T-helper 17 cell (primary cell): ENCODE measurements at places on chromosomes 13 and 19.
A peak's percentile ranks its signal among the peaks of the same experiment; 100 is the strongest.

DNA sequence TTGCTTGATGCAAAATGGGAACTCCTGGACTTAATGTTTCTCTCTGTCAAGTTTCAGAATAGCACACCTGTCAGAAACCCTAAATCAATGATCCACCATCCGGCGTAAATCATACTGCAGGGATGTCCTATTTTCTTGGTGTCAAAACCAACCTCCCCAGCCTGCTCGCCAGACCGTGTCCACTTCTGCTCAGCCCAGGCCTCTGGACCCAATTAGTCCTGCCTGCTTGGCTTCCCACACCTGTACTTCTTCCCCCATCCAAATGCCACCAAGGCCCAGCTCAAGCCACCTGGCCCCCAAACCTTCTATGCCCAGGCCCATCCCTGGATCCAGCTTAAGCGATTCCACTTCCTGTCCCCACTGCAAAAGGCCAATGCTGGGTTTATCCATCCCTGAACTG lies 25.1 kb upstream of the PEPD start:
- no peak for DNase-seq

- no peak for DNase-seq
These were observed 11.9 kb downstream of the BCAT2 start for GRCh38 chr19:48798937-48799336.

- no peak for DNase-seq
These were observed 999.1 kb upstream of the ATXN8OS start for GRCh38 chr13:69108486-69108885.

GRCh38 chr19:16036397-16036925 lies 39.8 kb upstream of the TPM4 start:
- DNase-seq = no peak

DNA sequence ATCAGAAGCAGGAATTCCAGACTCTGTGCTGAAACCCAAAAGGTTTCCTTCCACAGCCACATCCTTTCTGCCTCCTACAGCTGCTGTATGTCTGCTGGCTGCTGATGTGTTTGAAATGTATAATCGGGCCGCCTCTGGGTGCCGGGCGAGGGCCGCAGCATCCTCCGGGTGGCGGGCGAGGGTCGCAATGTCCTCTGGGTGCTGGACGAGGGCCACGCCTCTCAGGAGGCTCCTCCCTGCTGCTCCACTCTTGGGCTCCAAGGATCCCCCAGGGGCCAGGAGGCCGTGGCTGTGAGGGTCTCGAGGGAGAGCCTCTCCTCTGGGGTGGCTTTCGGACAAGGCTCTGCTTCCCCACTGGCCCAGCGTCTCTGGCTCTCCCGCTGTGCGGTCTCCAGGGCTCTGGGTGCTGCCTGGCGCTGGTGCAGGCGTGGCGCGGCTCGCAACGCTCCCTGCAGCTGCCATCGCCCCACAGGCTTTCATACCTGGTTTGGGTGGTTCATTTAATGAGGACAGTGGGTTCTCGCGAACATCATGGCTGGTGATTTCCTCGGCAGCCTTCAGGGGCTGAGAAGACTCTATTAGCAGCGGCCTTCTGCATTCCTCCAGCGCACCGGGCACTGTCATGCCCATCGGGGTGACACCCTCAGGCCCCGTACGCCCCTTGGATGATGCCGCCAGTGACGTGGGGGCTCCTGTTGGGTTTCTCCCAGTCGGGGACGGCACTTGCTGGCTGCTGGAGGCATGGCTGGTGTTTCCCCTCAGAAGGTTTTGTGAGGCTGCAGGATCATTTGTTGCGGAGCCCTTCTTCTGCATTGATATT lies 41.8 kb upstream of the GRTP1 start:
- no peak for DNase-seq

GRCh38 chr19:8252922-8253589 lies 43.9 kb downstream of the CERS4 start:
- peak; percentile 83 for DNase-seq

DNA sequence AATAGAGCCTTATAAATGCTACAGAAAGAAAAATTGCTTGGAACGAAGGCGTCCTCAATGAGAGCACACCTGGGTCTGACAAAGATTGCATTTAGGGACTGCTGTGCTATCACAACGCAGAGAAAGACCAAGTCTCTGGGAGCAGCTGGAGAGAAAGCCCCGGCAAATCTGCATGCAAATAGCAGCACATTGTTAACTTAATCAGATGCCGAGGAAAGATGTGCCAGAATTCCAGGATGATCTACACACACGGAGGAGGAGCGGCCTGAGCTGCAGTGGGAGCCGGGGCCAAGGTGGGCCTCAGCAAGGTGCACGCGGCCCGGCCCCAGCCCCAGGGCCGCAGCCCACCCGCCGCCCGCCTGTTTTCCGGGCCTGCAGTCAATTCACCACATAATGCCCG lies 1.4 kb downstream of the ZNF536 start:
- no peak for DNase-seq

DNA sequence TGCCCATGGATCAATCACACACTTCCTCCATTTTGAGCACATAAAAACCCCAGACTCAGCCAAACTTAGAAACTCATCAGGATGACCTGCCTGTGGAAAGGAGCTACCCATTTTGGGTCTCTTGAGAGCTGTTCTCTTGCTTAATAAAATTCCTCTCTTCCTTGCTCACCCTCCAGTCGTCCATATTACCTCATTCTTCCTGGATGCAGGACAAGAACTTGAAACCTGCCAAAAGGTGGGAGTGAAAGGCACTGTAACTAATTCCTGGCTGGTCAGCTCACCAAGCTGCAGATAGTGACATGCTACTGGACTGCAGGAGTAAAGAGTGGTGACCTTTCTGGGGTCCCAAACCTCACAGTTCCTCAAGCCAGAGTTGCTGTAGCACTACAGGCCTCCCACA lies 20.2 kb downstream of the LIG4 start:
- no peak for DNase-seq

GRCh38 chr13:47858042-47859025 lies 142.7 kb downstream of the SUCLA2 start:
- no peak for DNase-seq

DNA sequence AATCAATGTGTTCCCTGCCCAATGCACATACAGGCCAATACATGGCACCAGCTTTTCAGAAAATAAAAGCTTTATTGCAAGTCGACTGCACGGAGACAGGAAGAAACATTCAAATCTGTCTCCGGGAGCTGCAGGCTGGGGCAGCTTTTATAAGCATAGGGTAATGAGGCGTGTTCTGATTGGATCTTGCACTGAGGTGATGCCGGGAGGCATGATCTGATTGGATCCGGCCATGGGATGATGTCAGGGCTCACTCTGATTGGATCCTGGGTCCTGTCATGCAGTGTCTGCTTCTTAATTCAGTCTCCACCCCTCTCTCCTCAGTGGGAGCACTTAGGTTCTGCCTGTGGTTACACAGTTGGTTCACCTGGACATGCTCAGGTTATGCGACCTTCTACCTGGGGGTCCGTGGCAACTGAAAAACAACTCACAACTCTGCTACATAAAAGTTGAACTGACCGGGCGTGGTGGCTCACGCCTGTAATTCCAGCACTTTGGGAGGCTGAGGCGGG lies 11.8 kb upstream of the FBN3 start:
- DNase-seq = no peak

DNA sequence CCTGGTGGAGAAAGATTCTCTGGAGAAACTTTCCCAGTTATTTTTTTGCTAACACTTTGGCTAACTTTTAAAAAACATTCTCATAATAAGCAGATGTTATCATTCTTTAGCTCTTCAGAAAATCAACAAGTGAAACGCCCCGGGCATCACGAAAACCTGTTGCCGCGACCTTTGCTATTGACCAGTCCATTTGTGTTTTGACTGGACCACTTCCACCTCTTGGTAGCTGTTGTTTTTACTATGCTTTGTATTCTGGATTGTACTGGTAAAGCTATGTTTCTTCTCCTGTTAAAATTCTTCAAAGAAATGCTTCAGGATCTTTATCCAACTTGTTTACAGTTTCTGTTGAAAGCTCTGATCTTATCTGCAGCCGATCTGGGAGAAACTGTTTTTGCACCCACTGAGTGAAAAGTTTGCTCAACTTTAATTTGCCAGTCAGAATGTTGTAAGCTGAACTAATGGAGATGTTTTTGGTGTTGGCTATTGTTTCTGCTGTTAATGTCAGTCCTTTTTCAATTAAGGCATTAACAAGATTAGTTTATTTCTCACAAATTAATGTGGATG lies 23.3 kb downstream of the UFM1 start:
- no peak for DNase-seq

DNA sequence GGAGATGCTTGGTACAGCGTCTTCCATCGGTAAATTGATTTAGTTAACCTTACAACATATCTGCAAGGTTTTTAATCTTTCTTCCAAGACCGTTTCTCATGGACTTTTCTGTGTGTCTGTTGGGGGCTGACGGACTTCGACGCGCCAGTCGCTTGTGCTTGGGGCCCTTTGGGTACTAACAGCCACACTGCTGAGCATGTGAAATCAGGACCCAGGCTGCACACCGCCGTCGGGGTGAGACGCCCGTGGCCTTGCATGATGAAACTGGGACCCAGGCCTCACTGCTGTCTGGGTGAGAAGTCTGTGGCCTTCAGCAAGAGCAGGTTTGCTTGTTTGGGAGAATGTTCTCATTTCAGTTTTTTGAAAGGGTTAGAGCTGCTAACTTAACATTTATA lies 9.8 kb downstream of the ATP4B start:
- DNase-seq = no peak
